Liver (tissue), 10 donors: ENCODE measurements at places on chromosomes 11 and 22.

DNA sequence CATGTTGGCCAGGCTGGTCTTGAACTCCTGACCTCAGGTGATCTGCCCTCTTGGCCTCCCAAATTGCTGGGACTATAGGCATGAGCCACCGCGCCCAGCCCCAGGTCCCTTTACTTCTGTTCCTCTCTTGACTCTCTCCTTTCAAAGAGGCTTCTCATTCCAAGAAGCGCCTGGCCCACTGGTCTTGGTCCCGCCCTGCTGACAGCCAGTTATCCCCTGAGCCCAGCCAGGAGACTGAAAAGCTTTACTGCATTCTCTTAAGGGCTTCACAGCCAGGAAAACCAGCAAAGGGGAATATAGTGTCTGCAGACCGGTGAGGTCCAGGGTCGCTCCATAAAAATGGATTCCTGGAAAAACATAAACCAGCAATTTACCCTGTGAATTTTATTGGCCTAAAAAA lies 68.3 kb downstream of the NFAM1 start:
- DNase-seq = no peak

GRCh38 chr11:100928426-100928825 lies 201.2 kb downstream of the PGR start:
- DNase-seq = no peak

DNA sequence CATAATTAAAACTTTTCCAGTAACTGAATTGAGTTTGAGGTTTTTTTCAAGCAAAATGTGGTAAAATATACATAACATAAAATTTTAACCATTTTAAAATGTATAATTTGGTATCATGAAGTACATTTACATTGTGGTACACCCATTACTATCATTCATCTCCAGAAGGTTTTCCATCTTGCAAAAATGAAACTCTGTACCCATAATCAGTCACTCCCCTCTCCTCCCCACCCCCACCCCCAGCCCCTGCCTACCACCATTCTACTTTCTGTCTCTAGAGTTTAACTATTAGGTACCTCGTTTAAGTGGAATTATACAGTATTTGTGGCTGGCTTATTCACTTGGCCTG lies 63.7 kb downstream of the MICAL2 start:
- DNase-seq = no peak

GRCh38 chr11:85822814-85823213 lies 11.9 kb upstream of the SYTL2 start:
- no peak for DNase-seq

DNA sequence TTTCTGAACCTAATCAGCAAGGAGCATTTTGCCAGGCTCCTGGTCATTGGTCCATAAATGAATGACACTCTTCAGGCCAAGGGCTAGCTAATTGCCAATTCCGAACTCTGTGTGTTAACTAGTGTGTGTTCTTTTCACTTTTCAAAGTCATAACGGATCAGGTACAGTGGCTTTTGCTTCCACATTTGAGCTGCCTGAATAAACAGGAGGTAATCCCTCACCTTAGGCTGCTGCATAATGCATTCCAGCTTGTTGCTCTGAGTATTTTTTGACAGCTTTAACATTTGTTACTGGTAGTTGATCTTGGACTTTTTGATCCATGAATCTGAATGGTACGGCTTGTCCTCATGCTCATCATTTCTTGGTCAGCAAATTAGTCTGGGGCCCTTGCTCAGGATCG lies 485.1 kb downstream of the CNTN5 start:
- DNase-seq = no peak
